Stimulated activated CD4-positive, alpha-beta T cell treated with anti-CD3 and anti-CD28 coated beads, Interleukin-1b, Interleukin-23, amount 100 ng/mL, for 1 hour (primary cell): ENCODE measurements at places on chromosomes 16 and 17.
A peak's percentile ranks its signal among the peaks of the same experiment; 100 is the strongest.

DNA sequence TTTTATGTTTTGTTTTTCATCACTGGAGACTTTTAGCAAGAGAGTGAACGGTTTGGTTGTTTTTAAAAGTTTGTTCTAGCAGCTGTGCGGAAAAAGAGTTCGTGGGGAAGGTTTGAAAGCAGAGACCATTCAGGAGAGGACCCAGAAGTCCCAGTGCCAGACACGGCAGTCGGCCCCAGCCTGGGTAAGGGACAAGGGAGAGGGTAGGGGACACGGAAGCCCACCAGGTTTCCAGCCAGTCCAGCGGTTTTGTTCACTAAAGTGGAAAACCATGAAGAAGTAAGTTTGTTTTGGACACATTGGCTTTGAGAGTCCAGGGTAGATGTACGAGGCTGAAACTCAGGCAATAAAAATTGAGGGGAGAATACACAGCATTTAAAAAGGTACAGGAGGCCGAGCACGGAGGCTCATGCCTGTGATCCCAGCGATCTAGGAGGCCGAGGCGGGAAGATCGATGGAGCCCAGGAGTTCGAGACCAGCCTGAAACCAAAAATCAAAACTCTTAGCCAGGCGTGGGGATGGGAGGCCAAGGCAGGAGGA lies 56.8 kb upstream of the RPH3AL start:
- no peak for DNase-seq

- DNase-seq: no peak
Measured at GRCh38 chr17:62923258-62924150, 42.5 kb upstream of the TANC2 start.

DNA sequence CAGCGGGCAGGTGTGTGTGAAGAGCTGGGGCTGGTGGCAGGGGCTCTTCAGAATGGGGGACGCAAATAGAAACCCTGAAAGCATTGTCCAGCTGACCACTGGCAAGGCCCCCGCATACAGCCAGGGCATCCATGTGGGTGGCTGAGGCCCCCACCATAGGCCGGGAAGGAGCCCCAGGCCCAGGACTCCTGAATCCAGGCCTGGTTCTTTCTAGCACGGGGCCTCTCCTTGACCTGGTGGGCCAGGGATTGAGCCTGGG lies 200.5 kb downstream of the NTN1 start:
- DNase-seq: no peak

DNA sequence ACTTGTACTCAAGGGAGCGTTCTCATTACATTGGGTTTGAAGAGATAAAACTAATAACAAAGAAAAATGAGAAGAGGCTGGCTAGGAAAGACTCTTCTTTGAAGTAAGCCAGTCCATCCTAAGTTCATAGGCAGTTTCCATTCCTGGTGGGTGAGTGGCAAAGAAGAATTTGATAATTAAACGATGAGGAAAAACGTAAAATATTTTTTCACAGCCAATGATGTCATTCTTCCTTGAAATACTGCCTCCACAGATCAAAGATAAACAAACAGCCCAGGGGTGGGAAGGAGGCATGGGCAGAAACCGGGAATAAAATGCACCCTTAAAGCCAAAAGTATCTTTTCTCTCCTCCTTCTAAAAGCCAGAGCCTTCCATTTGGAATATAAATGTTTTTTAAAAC lies 346.6 kb downstream of the PMP22 start:
- DNase-seq: no peak

GRCh38 chr16:89345642-89346150 lies 128.2 kb downstream of the ZNF778 start:
- no peak for DNase-seq

- no peak for DNase-seq
Measured at GRCh38 chr16:85205747-85206471, 93.6 kb upstream of the CIBAR2 start.

DNA sequence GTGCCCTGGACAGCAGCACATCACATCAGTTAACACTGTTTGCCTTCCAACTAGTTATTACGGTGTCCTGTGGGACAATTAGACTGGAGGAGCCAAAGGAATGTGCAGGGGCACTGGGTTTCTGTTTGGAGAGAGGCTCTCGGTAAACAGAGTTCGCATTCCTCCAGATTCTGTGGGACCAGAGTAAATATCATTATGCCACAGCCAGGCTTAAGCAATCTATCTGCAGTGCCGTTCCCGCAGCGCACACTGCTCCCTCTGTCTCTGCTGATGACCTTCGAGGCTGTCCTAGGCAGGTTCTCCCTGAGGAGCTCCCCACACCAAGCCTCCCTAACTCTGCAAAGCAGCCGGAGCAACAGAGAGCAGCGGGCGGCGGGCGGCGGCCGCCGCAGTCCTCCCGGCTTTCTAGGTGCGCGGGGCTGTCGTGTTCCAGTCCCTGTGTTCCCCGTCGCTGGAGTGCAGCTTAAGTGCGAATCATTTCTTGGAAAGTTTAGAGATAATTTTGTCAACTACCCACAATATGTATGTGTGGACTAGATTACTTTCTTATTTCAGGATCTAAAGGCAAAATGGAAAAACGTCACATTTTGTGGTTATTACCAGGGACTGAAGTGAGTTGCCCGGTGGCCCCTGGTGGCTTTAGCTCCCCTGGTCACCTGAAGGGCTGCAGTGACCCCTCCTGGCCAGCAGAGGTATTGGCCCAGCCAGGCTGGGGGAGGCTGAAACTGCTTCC lies 43.3 kb downstream of the PGS1 start:
- DNase-seq: peak; percentile 61

GRCh38 chr17:79524213-79525187 lies 86.4 kb downstream of the RBFOX3 start:
- DNase-seq: no peak
